ENCODE measurements at places on chromosomes 5 and 9. TPM values are rescaled to one million over a fixed set of nuclear protein-coding genes. Genes with fewer than 3 reads are reported as not detected.

HAVCR2 gene
- 1.0 TPM for total RNA-seq

FLT4 gene
- not detected for total RNA-seq

AGPAT2 gene
- 42.0 TPM for total RNA-seq

MEIKIN gene
- total RNA-seq = not detected

PIP5KL1 gene
- 4.3 TPM for total RNA-seq

TICAM2 gene
- 0.50 TPM for total RNA-seq

COL23A1 gene
- total RNA-seq = under 0.01 TPM

TRIP13 gene
- total RNA-seq = 1.0 TPM

SEMA6A gene
- 13.0 TPM for total RNA-seq

FBP2 gene
- total RNA-seq = not detected

ESM1 gene
- total RNA-seq = not detected

CHSY3 gene
- total RNA-seq = under 0.01 TPM

ACER2 gene
- total RNA-seq = 15.6 TPM

SOWAHA gene
- not detected for total RNA-seq

MRPS27 gene
- total RNA-seq = 58.4 TPM

C5orf34 gene
- 1.3 TPM for total RNA-seq

FAM153A gene
- total RNA-seq = under 0.01 TPM

UAP1L1 gene
- total RNA-seq = 4.8 TPM

DPYSL3 gene
- 4.6 TPM for total RNA-seq

GABRP gene
- total RNA-seq = not detected

PAX5 gene
- total RNA-seq = not detected
